Activated CD4-positive, alpha-beta T cell treated with anti-CD3 and anti-CD28 coated beads, Interleukin-2, amount 50 U/mL, for 48 hours (primary cell): ENCODE measurements at places on chromosomes 16 and 17.

GRCh38 chr16:57413301-57413730 lies 8.7 kb downstream of the CCL17 start:
- no peak for DNase-seq

- DNase-seq = no peak
Measured at GRCh38 chr17:16287563-16288027, 65.7 kb downstream of the CENPV start.

- no peak for DNase-seq
Measured at GRCh38 chr16:15770107-15770506, 86.7 kb downstream of the MYH11 start.

DNA sequence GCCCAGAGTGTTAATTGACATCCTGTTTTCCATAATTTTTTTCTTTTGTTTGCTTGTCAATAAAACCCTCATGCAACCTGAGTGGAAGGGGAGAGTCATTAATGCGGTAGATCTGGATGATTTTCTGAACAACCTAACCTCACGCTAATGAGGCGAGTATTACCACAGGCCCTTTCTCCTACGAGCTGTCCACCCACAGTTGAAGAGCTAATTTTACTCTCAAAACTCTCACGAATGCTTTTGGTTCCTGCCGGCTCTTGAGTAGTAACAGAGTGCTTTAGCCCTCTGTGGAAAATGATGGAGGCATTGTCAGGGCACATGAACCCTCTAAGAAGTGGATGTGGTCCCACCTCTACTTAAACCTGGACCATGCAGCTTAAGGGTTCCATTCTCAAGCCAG lies 491.3 kb upstream of the RBFOX1 start:
- no peak for DNase-seq

DNA sequence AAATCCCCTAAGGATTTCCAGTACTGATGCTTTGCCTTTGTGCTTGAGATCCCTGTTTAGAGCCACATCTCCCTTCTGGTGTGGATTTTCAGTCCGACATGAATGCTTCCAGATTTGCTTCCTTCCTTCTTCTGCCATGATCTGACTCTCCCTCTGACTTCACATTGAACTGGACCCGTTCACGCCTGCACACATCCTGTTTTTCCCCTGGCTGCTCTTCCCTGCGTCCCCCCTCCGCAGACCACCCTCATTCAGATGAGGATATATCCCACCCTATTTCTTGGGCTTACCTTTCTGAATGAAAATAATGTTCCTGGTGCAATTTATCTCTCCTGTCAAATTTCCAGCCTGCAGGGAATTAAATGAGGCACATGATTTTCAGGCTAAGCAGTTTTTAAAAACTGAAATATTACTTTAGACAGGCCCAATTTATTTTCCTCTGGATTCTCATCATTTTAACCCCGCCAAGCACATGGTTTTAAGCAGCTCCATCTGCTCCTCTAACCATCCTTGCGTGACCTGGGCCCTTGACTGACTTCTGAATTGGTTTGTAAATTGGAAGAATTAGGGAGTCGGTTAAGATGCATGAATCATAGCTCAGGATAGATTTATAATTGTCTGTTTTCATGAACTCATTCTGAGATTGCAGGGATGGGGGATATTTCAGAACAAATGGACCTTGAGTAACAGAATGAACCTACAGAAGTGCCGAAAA lies 59.2 kb downstream of the BMERB1 start:
- no peak for DNase-seq

GRCh38 chr17:13931111-13931526 lies 138.2 kb upstream of the COX10 start:
- DNase-seq = no peak

GRCh38 chr16:683396-684070 lies 601 bp downstream of the JMJD8 start:
- DNase-seq = peak; percentile 32

GRCh38 chr17:61410141-61411010 lies 10.7 kb downstream of the TBX2 start:
- peak; percentile 81 for DNase-seq

DNA sequence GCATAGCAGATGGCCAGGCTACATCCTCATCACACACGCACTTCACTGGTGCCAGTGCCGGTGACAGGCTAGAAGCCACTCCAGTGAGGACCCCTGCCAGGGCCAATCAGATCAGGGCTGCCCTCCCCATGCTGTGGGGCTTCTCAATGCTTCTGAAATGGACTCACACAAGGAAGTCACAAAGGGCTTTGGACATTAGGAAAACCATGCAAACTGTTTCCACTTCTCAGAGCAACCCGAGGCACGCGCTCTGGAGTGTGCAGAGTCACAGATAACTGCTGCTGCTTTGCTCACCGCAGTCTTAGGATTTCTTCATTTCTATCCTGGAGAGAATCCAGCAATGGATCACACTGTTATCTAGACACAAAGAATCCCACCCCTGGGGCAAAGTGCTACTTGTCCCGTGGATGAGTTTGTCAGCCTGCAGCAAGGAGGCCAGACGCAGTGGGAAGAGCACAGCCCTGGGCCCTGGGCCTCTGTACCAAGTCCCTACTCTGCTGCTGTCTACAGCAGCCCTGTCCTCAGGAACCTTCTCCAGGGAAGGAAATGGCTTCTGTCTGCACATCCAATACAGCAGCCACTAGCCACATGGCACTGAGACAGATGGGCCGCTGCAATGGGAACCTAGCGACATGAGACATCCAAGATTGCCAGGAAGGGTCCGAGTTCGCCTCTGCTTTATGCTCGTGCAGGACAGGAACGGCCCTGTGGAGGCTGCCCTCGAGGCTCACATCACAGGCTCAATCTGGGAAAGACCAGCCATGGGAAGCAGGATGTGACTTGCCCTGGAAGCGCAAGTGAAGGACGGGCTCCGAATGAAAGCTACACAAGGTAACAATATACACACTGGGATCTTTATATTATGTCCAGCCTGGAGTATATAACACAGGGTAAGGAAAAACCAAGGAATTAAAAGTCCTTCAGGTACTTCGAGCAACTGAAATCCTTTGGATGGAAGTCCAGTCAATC lies 169.3 kb downstream of the ZFHX3 start:
- no peak for DNase-seq
